Activated B cell treated with CpG ODN at 0.5 μM for 24 hours (primary cell): ENCODE measurements at places on chromosomes 3 and 15.

- no peak for DNase-seq
These were observed 41.7 kb upstream of the C3orf80 start for GRCh38 chr3:160183345-160184076.

- no peak for DNase-seq
These were observed 58.4 kb upstream of the GOLIM4 start for GRCh38 chr3:168154089-168154488.

DNA sequence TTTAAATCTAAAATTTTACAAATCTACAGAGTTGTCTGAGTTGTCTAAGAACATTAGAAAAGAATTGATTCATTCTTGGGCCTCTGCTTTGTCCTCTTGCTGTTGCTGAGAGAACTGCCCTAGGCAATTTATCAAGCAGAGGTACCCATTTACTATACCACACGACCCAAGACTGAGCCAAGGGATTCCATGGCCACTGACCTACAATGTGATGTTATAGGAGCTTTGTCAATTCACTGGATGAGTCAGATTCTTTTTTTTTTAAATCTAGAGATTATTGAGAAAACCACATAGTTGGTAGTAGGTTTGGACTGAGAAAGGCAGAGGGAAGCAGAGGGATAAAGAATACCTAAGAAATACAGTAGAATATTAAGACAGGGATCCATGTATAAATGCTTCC is 55.3 kb downstream of the TRAT1 start:
- no peak for DNase-seq

DNA sequence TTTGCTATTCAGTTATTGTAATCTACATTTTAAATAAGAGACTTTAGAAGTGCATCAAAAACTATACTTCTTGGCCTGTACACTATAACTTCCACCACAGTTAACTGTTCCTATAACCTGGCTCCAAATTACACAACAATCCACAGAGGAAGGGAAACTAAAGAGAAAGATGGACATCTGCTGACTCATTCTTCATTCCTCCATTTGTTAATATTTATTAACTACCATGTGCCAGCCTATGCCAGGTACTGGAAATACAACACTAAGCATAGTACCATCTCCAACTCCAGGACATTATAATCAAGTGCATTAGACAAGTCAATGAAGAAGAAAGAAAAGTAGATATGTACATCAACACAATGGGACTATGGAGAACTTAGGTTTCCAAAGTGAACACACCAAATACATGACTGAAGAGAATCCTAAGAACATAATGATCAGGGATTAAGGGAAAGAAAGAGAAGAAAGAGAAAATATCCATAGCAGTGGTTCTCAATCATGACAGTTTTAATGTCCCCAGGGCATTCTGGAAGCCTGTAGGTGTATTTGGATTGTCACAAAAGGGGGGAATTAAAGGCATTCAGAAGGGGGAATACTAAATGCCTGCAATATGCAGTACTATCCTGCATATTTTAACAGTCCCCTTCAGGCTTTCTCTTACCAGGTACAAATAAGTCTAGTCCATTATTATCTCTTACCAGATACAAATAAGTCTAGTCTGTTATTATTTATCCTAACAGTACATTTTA is 8.9 kb downstream of the ICE2 start:
- no peak for DNase-seq

GRCh38 chr3:123422457-123422856 is 26.4 kb downstream of the ADCY5 start:
- DNase-seq = no peak

- DNase-seq = peak; percentile 7
These were observed 6.6 kb downstream of the KLF15 start for GRCh38 chr3:126350502-126351085.

DNA sequence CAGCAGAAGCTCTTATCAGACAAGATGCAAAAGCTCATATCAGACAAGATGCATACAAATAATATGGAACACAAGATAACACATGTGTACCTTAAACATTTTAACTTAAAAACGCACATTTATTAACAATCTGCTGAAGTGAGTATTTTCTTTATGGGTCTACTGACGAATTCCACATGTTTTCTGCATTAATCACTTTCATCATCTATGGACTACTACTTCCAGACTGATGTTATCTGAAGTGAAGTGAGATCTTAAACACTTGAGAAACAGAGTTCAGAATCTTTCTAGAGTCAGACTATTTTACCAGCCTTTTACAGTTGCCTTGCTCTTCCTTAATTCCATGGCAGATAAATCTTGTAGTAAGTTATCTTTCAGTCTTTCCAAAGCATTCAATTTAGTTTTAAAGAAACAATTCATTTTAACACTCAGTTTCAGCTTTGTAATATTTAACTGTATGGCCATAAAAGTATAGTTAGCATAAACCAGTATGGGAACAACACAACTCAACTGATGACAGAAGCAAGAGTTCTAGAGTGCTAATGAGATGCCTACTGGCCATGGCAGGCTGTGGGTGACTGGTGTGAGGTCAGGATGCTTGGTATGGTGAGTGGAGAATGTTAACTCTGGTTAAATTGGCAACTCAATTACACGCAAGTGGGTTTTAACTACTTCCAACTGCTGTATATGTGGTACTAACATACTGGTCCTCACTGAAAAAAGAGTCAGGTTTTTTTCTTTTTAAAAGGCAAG is 9.8 kb downstream of the CMTM6 start:
- no peak for DNase-seq

GRCh38 chr3:133377396-133377795 is 22.5 kb upstream of the BFSP2 start:
- DNase-seq = no peak

GRCh38 chr3:27503526-27503925 is 19.3 kb upstream of the SLC4A7 start:
- no peak for DNase-seq

DNA sequence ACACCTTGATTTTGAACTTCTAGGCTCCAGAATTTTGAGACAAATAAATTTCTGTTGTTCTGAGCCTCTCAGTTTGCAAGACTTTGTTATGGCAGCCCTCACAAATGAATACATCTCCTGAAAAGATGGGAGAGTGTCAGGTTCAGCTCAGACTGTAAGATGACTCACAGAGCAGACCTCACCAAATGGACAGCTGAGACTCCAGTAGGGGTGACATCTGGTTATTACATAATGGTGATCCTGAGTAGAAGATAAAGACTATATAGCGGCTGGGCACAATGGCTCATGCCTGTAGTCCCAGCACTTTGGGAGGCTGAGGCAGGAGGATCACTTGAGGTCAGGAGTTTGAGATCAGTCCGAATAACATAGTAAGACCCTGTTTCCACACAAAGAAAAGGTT is 26.2 kb upstream of the MTMR14 start:
- no peak for DNase-seq

- no peak for DNase-seq
These were observed 2.9 kb upstream of the U2SURP start for GRCh38 chr3:142998439-142998838.

DNA sequence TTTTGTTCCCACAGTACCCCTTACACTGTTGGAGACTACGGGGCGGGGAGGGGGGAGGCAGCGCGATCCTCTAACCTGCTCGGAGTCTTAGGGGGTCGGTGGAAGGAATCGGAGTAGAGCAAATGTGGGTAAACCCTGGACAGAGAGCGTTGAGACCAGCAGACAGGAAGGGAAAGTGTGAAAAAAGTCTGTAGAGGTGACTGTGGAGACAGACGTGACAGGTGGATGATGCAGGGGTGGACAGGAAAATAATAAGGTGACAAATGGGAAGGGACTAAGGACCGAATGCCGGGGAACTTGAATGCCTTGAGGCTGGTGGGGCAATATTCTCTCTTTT is 424 bp downstream of the EAF2 start:
- no peak for DNase-seq

- DNase-seq = no peak
These were observed 101.7 kb upstream of the TPM1 start for GRCh38 chr15:62940755-62941361.

- DNase-seq = no peak
These were observed 60.4 kb downstream of the CRYGS start for GRCh38 chr3:186483611-186484340.

- no peak for DNase-seq
These were observed 218.6 kb downstream of the THSD4 start for GRCh38 chr15:71333839-71334238.

GRCh38 chr3:16265455-16265786 is 409 bp downstream of the OXNAD1 start:
- DNase-seq = no peak

- peak; percentile 53 for DNase-seq
These were observed 897 bp upstream of the TLE3 start for GRCh38 chr15:70098461-70099166.

- no peak for DNase-seq
These were observed 99.1 kb downstream of the NR1I2 start for GRCh38 chr3:119880966-119881365.

GRCh38 chr3:12139111-12139511 is 19.6 kb downstream of the TIMP4 start:
- DNase-seq = no peak

DNA sequence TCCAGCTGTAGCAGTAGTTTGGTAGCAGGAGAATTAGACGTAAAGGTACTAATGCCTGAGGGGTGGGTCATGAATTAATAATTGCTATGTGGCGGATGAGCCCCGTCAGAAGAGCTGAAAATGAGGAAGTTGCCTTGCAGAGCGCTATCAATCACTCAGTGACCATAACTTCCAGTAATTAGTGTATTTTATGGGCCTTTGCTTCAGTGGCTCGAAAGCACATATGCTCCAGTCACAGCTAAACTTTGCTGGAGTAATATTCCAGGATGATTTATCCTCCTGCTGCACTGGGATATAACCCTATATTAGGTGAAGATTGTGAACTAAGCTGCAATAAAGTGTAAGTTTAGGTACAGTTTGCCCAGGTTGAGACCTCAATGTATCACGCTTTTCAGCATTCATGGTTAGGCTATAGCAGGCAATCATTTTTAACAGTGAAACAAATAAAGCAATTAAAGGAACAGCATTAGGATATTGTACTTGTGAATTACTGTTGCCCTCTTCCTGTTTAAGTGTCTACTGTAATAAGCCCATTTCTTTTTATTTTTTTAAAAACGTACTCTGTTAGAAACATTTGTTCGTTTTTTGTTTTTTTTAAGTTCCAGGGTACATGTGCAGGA is 104.6 kb upstream of the SKOR1 start:
- no peak for DNase-seq

DNA sequence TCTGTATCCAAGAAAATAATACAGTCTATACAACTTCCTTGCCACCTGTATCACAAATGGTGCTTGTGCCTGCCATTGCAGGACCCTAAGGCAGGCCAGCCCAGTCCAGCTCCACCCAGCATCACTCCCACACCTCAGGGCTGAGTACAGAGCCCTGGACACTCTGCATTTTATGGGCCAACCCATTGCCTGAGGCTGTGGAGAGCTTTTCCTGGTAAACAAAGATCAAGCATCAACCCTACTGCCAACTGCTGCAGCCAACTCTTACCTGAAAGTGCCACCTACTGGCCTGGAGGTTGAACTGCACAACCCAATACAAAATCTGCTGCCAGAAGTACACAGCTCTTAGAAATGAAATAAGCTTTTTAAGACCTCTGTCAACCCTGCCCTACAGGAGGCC is 1082.2 kb downstream of the NAALADL2 start:
- DNase-seq = no peak

DNA sequence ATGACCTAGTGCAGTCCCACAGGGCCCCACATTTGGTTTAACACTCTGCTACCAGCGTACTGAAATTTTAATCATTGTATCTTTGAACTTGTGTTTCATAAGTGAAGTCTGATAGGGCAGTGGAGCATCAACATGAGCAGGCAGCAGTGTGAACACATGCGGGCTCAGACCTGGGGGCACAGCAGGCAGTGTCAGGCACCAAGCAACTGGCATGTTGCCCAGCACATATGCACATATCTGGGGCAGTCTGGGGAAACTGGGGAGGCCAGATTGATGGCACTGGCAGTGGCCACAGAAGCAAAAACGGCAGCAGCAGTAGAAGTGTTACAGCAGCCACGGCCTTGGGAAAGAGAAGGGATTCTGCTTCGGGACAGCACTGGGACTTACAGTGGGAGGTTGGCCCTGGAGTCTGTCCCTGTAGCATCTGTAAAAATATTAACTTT is 353.9 kb upstream of the KCNMB2 start:
- no peak for DNase-seq

DNA sequence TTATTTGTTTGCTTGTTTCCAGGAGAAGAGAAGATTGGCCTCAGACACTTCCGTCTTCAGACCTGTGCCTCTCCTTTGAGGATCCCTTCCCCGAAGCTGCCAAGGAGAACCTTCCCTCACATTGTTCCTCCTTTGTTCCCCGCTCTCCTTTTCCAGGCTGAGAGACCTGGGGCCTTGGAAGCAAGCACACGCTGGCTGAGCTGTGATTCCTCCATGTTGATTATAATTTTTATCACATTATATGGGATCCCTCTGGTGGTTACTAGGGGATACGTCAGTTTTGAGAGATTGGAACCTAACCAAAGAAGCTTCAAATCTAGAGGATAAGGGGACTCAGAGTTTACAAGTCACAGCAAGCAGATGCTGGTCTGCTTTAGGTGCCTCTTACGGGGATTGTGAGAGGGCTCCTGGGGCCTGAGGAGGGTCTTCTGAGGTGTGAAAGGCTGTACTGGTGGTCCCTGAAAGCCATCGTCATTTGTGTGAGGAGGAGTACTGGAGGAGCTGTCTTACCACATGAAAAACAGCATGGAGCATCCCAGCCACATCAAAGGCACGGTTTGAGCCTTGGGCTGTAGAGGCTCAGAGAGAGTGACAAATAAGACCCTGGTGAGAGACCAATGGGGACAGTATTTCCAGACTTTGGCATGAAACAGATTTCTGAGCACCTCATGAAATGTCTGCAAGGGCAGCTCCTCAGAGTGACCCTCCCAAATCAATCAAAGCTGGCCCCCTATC is 760.1 kb upstream of the CFAP20DC start:
- no peak for DNase-seq

DNA sequence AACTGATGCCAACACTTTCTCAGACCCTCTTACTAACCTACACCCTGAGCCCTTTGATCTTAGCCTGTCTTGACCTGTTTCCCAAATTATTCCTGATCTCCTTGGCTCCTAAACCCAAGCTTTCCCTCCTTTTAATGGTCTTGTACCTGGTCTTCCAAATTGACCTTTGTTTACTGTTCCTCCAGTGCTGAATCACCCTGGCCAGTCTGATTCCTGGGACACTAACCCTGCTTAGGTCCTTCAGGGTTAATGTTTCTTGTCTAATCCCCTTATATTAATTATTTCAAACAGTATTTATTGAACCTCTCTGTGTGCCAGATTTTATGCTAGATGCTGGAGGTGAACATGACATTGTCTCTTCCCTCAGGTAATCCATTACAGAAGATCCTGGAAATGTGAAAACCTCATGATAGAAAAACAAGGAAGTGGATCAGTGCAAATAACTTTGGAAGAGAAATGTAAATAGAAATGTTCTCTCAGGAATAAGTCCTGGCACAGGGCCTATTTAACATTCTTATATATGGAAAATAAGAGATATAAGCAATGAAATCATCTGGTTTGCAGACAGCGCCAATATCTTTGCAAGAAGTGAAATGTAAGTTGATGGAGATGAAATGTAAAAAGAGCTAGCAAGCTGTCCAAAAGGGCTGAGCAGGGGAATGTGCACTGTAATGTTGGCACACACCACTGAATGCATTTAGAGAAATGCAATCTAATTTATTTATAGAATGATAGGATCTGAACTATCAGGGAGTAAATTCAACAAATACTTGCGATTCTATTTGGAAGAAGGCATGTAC is 20.7 kb downstream of the HGD start:
- DNase-seq = no peak
